ENCODE measurements at places on chromosomes 1 and 21.

DNA sequence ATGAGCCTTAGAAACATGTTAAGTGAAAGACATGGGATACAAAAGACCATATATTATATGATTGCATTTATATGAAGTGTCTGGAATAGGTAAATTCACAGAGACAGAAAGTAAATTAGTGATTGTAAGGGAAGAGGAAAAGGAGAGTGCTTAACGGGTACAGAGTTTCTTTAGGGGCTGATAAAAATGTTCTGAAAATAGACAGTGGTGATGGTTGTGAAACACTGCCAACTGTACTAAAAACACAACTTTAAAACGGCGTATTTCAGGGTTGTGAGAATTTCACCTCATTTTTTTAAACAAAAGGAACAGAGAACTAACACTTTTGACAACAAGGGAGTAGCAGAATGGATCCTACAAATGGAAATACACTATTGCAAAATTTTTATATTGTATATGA lies 13.4 kb downstream of the COP1 start:
- DNase-seq = no peak

- no peak for DNase-seq
Measured at GRCh38 chr21:33121715-33122475, 52.0 kb downstream of the OLIG1 start.

GRCh38 chr1:20354610-20355009 lies 63.9 kb downstream of the VWA5B1 start:
- no peak for DNase-seq

DNA sequence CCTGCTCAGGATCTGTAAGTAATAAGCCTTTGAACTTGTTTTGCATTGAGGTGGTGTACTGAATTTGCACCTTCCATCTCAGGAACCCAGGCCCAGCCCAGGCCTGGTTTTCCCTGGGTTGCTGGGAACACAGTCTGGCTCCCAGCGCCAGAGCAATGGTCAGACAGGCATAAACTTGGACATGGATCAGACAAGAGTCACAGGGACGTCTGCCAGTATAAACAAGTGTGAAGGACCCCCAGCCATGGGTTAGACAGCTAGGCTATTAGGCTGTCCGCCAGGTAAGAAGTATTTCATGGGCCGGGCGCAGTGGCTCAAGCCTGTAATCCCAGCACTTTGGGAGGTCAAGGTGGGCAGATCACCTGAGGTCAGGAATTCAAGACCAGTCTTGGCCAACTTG lies 5.5 kb downstream of the IFNLR1 start:
- no peak for DNase-seq

GRCh38 chr21:22297575-22297974 lies 1299.4 kb downstream of the NCAM2 start:
- DNase-seq = no peak

- DNase-seq = no peak
Measured at GRCh38 chr21:19122356-19122755, 718.8 kb upstream of the TMPRSS15 start.

DNA sequence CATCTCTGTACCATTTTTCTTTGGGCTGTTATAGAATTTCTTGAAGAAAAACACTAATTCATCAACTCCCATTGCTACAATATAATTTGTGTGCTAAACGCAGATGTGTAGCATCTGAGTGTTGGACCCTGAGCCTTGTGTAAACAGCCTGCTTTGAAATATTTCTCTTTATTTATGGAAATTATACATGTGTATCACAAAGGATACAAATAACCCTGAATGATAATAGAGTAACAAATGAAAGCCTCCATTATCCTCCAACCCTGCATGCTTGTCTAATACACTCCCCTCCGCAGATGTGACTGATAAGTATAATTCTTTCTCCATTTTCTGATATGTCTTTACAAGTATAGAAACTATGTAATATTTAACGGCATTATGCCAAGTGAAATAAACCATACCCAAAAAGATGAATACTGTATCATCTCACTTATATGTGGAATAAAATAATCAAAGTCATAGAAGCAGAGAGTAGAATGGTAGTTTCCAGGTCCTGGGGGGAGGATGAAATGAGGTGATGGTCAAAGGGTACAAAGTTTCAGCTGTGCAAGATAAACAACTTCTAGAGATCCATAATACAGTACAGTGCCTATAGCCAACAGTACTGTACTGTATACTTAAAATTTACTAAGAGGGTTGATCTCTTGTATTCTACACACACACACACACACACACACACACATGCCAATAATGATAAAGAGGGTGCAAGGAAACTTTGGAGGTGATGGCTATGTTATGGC lies 2.8 kb upstream of the ADAM30 start:
- DNase-seq = no peak

DNA sequence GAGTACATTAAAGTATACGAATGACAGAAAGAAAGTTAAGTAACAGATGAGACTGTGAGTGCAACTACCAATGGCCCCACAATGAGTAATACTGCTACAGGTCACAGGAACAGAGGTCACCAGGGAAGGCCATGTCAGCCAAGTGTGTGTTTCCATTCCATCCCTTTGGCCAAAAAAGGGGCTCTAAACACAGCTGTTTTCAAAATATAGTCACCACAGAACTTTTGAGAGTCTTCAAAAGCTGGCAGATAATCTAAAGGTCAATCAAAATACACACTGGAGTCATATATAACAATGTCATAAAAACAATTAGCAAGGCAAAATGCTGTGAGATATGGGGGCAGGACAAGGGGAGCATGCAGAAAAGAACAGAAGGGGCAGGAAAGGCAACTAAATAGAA lies 10.2 kb downstream of the USP24 start:
- DNase-seq = peak; percentile 66

- no peak for DNase-seq
Measured at GRCh38 chr1:53266038-53266437, 27.7 kb upstream of the MAGOH start.

- peak; percentile 89 for DNase-seq
Measured at GRCh38 chr1:118039170-118039569, 109.6 kb downstream of the WDR3 start.

GRCh38 chr1:219724440-219724839 lies 111.5 kb upstream of the ZC3H11B start:
- DNase-seq = no peak

DNA sequence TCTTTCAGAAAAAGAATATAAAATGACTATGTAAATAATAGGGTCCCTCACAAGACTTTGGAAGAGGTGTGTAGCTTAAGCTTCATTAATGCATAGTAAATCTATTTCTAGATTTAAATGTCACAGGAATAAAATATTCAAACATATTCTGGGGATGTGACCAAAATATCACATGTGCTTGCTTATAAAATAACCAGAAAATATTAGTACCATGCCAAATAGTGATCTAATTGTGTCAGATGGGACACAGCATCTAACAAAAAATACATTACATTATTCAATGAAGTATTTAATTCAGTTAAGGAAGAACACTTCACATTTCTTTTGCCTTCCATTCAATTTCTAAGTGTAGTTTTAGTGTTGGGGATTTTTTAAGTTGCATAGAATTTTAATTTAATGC lies 179.5 kb downstream of the LRRC40 start:
- no peak for DNase-seq

- no peak for DNase-seq
Measured at GRCh38 chr1:214542275-214543199, 8.9 kb downstream of the PTPN14 start.

DNA sequence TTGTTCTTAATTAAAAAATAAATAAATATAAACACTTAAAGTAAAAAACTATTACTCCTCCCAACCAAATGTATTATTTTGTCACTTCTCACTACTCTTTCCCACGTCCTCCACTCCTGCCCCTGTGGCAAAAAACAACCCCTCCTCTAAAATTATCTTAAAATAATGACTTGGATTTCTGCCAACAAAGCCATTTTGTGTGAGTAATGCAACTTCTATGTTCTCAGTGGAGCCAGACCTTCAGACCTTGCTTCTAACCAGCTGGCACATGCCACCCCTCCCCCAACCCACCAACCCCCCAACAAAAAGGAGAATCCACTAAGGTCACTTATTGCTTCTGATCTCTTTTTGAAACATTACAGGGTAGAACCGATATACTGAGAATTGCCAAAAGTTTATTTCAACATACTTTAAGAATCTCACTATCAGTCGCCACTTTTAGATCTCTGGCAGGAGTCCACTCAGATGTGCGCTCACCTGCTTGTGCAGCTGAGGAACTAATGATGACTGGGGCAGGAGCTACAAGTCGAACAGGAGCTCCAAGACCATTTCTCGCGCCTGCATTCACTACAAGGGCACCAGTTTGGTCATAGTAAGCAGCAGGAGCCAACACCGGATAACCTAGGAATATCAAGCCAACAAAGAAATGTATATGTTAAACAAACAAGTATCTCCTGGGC lies 58.3 kb upstream of the SDC3 start:
- DNase-seq = no peak

DNA sequence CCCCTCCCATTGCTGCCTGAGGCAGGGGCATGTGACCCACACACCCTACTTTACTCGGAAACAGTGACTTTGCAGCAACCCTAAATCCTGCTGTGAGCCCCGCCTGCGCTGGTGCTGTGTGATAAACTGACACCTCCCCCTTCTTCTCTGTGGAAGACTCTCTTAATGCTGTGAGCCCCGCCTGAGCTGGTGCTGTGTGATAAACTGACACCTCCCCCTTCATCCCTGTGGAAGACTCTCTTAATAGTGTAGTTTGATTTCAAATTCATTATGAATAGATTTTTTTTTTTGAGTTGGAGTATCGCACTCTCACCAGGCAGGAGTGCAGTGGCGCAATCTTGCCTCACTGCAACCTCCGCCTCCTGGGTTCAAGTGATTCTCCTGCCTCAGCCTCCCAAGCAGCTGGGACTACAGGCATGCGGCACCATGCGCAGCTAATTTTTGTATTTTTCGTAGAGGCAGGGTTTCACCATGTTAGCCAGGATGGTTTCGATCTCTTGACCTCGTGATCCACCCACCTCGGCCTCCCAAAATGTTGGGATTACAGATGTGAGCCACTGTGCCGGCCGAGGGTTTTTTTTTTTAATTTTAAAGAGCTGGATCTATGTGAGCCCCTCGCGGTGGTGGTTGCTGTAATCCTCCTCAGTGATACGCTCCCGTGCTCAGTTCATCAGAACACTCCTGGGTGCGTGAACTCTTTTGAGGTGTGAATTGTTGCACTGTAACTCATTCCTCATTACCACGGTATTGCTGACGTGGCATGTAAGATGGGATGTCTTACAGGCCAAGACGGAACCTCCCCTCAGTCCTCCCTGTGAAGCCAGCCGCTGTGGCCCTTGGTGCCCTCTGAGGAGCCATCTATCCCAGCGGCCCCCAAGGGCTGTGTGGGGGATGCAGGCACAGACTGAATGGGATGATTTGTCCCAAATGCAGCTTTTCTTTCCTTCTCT lies 60.3 kb downstream of the GALNT2 start:
- DNase-seq = no peak

DNA sequence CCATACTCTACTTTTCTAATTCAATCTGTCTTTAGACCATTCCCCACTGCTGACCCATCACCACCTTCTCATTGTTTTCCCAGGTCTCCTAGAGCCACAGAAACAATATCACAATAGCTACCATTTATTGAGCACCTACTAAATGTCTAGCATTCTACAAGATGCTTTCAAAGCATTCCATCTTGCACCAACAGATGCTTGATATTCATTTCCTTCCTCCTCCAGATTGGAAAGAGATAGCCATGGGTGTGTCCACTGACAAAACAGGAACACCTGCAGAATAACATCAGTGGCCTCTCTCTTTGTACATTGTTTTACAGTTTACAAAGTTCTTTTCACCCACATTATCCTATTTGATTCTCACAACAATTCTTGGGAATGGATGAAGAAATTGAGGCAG lies 2.2 kb downstream of the RAB3B start:
- no peak for DNase-seq

DNA sequence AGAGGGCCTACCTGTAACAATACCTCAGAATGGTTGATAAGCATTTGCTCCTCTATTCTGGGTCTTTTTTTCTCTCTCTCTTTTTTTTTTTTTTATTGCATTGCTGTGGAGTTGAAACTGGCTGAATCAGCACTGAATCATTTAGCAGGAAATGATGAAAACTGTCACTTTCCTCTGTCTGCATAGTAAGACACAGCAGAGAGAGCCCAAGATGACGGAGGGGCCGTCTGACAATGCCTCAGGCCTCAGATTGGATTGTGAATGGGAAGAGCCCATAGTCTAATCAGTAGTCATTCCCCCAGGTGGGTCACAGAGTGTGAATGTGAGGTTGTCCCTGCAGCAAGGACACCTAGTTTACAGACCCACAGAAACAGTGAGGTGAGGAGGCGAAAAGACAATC lies 193.2 kb upstream of the PLXNA2 start:
- peak; percentile 47 for DNase-seq

- DNase-seq = peak; percentile 69
Measured at GRCh38 chr1:247218121-247218651, 37.7 kb upstream of the VN1R5 start.

GRCh38 chr1:25543425-25544242 lies at the start of gene LDLRAP1:
LDLRAP1 (plus strand) TSS chr1:25543606; CDS start chr1:25543699, 93 bp downstream.
- peak; percentile 79 for DNase-seq

GRCh38 chr1:192726820-192727504 lies 81.9 kb upstream of the RGS2 start:
- DNase-seq = no peak

DNA sequence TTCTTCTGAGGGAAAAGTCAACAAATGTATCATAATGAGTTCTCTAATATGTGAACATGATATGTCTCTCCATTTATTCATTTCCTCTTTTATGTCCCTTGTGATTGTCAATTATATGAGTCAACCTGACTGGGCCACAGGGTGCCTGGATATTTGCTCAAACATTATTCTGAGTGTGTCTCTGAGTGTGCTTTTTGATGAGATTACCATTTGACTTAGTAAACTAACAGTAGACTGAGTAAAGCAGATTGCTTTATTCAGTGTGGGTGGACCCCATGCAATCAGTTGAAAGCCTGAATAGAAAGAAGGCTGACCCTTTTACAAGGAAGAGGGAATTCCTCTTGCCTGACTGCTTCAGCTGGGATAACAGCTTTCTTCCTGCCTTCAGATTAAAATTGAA lies 142.6 kb downstream of the SLC35F3 start:
- no peak for DNase-seq

GRCh38 chr21:45876381-45877170 lies 105.0 kb upstream of the COL6A1 start:
- DNase-seq = no peak

DNA sequence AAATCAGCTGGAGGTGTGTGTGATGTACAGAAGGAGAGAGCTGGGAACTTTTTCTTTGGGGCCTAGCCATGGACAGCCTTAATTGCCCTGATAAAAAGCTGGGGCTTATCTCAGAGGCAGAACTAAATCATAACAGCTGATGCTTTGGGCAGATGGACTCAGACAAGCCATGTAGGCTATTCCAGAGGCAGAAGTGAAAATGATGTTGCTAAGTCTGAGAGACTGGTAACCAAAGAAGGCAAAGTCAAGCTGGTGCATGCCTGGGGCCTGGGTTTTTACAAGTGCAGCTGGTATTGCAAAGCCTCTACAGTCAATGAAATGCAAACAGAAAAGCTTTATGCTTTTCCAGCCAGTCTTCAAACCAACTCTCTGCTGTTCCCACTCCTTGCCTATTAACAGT lies 39.0 kb upstream of the LMX1A start:
- DNase-seq = no peak

DNA sequence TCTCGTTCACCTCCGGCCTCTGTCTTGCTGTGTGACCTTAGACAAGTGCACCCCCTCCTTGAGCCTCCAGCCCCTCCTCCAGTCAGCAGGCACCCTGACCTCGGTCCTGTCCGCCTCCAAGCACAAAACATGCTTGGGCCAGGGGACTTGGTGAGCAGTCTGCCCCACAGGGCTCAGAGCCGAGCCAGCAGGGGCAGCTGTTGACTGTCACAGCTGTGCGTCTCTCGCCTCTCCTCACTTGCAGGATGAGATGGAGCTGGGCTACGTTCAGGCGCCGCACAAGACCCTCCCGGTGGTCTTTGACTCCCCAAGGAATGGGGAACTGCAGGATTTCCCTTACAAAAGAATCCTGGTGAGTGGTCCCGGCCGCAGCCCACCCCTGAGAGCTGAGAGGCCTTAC lies 24.2 kb downstream of the PADI3 start:
- DNase-seq = no peak
